ENCODE measurements at places on chromosomes 7 and 10. TPM values are rescaled to one million over a fixed set of nuclear protein-coding genes. Genes with fewer than 3 reads are reported as not detected.

- peak; percentile 28 for DNase-seq
These were observed 38.0 kb upstream of the CACNA2D1 start for GRCh38 chr7:82481499-82482097.

The MCM10 gene
- total RNA-seq = 2.2 TPM

The LRIT1 gene
- not detected for total RNA-seq

The ADRB1 gene
- total RNA-seq = 2.4 TPM

The TACC2 gene
- total RNA-seq = under 0.01 TPM

All from hematopoietic multipotent progenitor cell (in vitro differentiated cells).